ENCODE measurements at places on chromosomes 6 and 20. TPM values are rescaled to one million over a fixed set of nuclear protein-coding genes. Genes with fewer than 3 reads are reported as not detected.

GRCh38 chr6:99348288-99349170 lies 945 bp downstream of the FAXC start:
- peak; percentile 69 for DNase-seq

GRCh38 chr20:38651562-38651961 lies 50.0 kb downstream of the ARHGAP40 start:
- DNase-seq: no peak

Gene NOX3
- total RNA-seq: not detected

DNA sequence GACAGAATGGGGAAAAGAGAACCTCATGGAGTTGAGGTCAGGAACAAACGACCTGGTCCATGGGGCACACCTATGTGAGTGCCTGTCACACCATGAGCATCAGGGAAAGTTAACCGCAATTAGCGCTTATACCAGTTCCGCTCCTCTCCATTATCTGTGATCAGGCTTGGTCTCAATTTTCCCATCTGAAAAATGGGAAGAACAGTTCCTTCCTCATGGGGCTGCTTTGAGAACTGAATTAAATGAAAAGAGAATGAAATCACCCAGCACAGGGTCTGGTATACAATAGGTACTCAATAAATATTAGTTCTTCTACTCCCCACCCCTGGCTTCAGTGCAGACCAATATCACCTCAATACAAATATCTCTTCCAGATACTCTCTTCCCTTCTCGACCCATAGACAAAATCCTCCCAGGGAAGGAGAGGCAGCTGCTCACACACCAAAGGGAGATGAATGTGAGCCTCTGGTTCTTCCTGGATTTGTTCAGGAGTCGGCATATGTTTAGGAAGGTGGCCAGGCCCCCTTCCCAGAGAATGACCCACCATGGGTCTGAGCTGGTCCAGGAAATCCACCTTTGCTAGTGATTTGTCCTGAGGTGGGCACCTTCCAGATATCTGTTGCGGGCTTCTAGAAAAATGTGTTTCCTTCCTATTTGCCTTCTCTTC lies 2.4 kb upstream of the PTGIS start:
- no peak for DNase-seq

GRCh38 chr6:76790881-76791280 lies 672.4 kb downstream of the HTR1B start:
- no peak for DNase-seq

Gene CST7
- total RNA-seq: not detected

DNA sequence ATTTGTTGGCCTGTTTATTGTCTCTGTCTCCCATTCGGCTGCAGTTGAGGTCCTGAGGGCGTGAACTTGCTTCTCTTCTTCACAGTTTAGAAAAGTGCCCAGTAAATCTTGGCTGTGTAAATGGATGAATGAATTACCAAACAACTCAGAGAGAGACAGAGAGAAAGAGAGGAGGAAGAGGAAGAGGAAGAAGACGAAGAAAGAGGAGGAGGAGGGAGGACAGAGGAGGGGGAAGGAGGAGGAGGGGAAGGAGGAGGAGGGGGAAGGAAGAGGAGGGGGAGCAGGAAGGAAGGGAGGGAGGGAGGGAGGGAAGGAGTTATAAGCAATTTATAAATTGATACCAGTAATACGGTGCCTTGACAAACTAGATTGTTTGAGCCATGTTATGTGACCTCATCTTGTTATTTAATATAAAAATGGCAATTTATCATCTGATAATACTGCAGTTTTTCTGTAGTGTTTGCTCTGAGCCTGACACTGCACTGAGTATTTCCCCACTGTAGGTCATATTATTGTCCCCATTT lies 18.7 kb downstream of the HCK start:
- no peak for DNase-seq

GRCh38 chr6:88612631-88613030 lies 350.8 kb downstream of the RNGTT start:
- DNase-seq: no peak

DNA sequence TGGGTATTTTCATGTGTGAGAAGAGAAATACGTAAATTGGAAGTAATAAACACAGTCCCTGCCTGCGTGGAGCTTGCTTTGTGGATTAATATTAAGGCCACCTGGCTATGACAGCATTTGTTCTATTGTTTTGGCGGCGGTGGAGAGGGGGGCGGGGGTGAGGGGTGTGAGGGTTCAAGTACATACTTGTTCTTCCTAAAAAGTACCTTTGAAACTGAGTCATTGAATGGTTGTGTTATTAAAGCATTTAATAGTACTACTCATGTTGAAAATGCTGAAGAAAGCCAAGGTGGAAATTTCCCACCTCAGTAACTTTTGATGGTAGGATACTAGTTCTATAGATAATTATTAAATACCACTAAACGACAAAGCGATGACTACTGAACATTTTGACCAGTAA lies 95.0 kb downstream of the FOXC1 start:
- no peak for DNase-seq

Gene RAD21L1
- total RNA-seq: not detected

DNA sequence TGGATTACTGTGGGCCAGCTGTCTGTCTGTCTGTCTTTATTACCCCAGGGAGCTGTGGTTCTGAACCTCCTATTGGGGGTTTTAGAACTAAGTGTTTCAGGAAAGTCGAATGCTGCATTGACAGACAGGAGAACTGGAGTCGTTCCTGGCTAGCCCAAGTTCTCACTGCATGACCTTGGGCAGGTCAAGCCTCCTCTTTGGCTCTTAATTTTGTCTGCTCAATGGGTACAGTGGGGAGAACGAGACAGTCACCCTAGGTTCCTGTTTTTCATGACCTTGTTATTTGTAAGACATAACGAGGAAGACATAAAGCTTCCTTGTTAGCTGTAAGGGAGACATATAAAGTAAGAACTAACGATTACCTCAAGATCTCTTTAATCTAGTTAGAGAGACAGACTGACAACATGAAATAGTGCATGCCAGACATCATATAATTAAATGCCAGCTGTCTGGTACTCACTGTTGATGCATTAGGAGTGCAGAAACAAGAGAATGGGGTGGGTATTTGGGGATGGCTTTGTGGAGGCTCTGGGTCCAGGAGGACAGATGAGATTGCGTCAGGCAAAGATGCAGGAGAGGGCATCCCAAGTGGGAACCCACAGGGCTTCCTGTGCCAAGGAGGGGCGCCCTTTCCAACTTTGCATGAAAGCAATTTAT lies 3.7 kb upstream of the CCDC167 start:
- DNase-seq: no peak

GRCh38 chr6:75934643-75935472 lies 137.6 kb downstream of the IMPG1 start:
- DNase-seq: peak; percentile 81

DNA sequence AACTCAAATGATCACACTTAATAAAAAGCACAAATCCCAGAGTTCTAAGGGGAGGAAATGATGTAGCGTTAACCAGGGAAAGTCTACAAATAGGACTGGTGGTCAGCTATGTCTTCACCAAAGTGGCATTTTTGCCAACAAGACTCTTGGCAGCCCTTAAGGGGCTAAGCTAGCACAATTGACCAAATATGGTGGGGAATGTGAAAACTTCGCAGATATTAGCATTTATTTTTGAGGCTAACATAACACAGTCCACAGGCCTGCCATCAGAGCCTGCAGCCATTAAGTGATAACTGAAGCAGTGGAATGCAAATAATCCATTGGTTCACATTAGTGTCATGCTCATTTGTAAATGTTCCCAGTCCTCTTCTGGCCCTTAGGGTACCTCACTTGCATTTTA lies 274.6 kb downstream of the FOXC1 start:
- no peak for DNase-seq

DNA sequence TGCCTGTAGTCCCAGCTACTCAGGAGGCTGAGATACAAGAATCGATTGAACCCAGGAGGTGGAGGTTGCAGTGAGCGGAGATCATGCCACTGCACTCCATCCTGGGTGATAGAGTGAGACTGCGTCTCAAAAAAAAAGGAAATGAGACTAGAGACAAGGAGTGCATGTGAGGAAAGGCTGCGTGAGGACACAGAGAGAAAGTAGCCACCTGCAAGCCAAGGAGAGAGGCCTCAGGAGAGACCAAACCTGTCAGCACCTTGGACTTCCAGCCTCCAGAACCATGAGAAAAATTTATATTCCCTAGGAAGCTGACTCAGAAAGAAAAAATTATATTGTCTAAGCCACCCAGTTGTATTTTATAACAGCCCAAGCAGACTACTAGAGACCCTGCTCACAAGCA lies 7.4 kb upstream of the BEND3 start:
- no peak for DNase-seq

All from G401 (cell line).